Endothelial cell (in vitro differentiated cells): ENCODE measurements at places on chromosomes 1 and 21.

DNA sequence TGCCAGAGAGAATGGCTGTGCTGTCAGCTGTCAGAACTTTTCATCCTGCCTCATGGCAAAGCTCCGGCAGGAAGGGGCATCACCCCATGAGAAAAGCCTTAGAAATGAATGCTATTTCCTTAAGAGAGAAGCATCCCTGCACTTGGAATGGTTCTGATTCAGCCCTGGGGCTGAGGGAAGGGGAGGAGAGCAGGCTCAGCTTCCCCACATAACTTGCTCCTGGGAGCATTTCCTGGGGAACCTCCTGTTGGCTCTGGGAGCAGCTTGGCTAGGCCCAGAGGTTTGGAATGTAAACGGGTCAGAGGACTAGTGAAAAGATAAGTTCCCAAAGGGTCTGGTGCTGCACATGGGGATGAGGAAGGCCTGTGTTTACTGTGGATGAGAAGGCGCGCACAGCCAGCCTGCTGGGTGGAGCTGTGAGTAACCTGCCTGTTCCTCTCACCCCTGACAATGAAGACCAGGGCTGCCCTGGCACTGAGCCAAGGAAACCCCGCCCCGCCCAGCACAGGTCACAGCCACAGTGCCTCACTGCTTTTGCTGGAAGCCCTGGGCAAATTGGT lies 5.0 kb downstream of the PRELP start:
- no peak for DNase-seq

DNA sequence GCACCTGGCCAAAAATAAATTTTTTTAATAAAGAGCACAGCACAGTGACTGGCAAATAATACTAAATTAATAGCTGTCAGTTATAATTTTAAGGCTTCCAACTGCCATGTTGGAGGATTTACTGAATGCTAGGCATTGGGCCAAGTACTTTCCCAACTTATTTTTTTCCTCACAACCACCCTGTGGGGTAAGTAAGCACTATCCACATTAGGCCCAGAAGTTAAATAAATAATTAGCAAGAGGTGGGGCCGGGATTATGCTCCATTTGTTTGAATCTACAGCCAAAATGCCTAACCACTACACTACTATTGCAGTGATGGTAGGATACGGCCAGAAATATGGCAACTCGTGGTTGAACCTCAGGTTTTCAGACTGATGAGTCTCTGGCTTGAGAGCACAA lies 4.6 kb upstream of the TRNAU1AP start:
- no peak for DNase-seq

GRCh38 chr1:241423541-241424479 lies 66.8 kb upstream of the RGS7 start:
- peak; percentile 41 for DNase-seq

GRCh38 chr21:37551331-37551992 lies 184.9 kb downstream of the DYRK1A start:
- DNase-seq: no peak

DNA sequence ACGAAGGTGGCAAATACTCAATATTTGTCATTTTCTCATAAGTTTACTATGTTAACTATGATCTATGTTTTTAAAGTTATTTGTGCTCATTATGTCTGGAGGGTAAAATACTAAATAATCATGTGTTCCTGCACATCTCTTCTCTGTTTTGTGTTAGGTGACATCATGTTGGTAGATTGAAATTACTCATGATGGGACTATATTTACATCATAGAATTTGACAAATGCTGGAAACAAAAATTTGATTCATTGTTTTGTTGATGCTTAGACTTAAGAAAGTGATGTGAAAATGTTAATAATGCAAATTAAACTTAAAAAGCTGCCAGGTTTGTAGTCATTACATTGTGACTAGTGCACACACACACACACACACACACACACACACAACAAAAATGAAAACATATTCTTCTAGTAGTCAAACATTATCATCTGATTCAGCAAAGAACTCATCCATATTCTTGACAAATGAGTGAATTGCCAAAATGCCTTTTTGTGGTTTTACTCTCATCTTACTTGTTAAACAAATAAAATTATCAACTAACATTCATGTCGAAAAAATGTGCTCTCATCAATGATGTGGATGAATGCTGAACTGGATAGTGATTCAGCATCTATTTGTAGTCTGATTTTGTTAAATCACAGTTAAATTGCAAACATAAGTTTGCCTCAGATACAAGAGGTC lies 870.7 kb downstream of the BRINP3 start:
- no peak for DNase-seq

- DNase-seq: no peak
These were observed 25.7 kb upstream of the HYI start for GRCh38 chr1:43479414-43479813.
